ENCODE measurements at places on chromosomes 12 and 14.

DNA sequence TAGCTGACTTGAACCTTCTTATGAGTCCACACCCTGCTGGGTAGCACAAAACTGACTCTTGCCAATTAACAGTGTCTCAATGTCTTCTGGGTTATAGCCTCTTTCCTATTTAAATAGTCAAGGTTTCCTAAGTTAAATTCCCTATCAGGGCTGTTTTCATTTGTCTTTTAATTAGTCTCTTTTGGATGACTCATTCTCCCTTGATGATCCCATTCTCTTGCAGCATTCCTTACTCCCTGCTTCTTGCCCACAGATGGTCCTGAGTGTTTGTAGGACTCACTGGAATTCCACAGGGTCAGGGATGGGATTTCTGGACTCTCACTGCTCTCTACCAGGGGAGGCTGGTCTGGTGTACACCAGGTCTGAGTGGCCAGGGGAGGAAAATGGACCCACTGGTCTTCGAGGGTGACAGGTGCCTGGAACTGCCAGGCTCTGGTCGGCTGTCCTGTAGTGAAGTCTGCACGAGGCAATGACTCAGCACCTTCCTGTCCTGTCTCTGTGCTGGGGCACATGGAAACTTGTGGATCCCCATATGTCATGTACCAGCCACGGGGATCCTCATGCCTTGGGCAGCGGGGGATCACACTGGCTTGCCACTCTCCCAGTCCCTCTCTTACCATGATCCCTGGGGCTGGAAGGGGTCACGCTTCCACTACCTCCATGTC lies 236.5 kb upstream of the PELI2 start:
- H3K36me3 ChIP-seq: no peaks in the 10 kb centered on the region
- H3K4me3 ChIP-seq: no peak overlapping the region
- H3K4me1 ChIP-seq: no peaks in the 10 kb centered on the region
- no peak overlapping the region for H3K27ac ChIP-seq
- no peak for DNase-seq

DNA sequence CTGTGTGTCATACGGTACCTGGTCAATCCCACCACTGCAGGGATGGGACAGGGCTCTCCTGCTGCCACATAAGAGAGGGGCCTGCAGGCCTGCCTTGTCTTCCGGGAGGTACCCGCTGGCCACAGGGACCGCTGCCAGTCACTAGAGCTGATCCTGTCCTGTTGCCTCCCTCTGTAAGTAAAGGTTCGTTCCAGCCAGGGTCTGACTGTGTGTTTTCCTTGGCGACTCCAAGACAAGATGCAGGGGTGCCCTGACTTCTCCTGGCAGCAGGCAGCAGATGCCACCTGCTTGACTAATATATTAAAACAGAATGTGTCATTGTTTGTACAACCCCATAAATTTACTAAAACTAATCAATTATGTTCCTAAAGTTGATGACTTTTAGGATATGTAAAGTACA lies 41.5 kb upstream of the ASPG start:
- DNase-seq: no peak
- H3K36me3 ChIP-seq: no peaks in the 10 kb centered on the region
- H3K4me3 ChIP-seq: no peak overlapping the region
- no peaks in the 10 kb centered on the region for H3K27me3 ChIP-seq
- H3K4me1 ChIP-seq: no peaks in the 10 kb centered on the region

- H3K36me3 ChIP-seq: no peaks in the 10 kb centered on the region
- peak overlapping the region; percentile 7 for H3K27ac ChIP-seq
- no peaks in the 10 kb centered on the region for H3K27me3 ChIP-seq
- H3K4me1 ChIP-seq: peaks cover 4% of the 10 kb centered on the region
Observed at GRCh38 chr14:31241450-31242114, 34.0 kb upstream of the HECTD1 start.

GRCh38 chr12:55849616-55850343 lies 7.0 kb upstream of the MMP19 start:
- H3K4me3 ChIP-seq: no peak overlapping the region
- peaks cover 4% of the 10 kb centered on the region for H3K4me1 ChIP-seq
- H3K27ac ChIP-seq: peak overlapping the region; percentile 99
- DNase-seq: no peak
- H3K36me3 ChIP-seq: no peaks in the 10 kb centered on the region
